ENCODE measurements at places on chromosomes 4 and X.
A peak's percentile ranks its signal among the peaks of the same experiment; 100 is the strongest.

GRCh38 chrX:111354496-111354895, 57.5 kb downstream of the DCX start:
- DNase-seq, result no peak

GRCh38 chrX:31228415-31228832, 156.6 kb upstream of the FTHL17 start:
- DNase-seq, result peak; percentile 43

DNA sequence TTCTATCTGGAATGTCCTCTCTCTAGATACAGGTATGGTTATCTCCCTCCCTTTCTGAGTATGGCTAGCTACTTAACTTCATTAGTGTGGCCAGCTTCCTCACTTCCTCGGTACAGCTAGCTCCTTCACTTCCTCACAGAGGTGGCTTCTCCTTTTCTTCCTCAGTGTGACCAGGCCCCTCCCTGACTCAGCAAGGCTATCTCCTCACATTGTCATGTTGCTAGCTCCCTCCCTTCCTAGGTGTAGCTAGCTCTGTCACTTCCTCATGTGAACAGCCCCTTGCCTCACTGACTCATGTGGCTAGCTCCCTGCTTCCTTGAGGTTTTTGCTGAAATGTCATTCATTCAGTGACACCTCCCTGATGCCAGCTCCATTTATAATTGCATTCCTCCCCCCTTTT, 67.3 kb upstream of the DDIT4L start:
- DNase-seq, result no peak

- DNase-seq, result no peak
Observed at GRCh38 chr4:7964459-7964858, 24.8 kb upstream of the AFAP1 start.

GRCh38 chr4:65999518-65999871, 329.2 kb upstream of the EPHA5 start:
- DNase-seq, result no peak

DNA sequence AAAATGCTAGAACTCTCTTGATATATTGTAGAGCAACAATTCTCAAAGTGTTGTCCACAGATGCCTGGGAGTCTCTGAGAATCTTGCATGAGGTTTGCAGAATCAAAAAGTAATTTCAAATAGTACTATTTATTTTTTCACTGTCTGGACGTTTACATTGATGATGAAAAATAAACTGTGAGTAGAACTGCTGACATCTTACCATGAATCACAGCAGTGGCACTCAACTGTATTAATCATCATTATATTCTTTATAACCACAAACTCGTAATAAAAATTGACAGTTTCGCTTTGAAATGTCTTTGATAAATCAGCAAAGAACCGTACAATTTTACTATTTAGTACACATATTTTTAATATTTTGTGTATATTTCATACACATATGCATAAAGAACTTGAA, 94.5 kb downstream of the NAF1 start:
- no peak for DNase-seq

DNA sequence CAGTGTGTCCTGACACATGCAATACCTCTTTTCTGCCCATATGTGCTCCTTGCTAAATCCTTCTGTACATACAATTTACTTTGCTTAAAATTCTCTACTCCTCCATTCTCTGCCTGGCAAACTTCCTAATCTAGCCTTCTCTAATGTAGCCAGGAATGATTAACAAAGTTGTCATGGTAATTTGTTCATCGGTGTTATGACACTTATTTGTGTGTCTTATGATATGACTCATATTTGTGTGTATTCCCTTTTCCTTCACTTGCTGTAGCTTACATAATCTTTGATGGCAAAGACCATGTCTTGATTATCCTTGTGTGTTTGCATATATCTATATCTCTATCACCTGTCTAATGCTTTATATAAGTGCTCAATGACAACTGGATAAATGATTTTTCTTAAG, 133.3 kb downstream of the COL25A1 start:
- DNase-seq, result no peak

GRCh38 chrX:13452283-13452682, 117.1 kb upstream of the EGFL6 start:
- no peak for DNase-seq
